GM23338 (cell line): ENCODE measurements at places on chromosomes 6 and 20.

- peak; percentile 70 for DNase-seq
Observed at GRCh38 chr20:33791959-33792597, 19.1 kb upstream of the CHMP4B start.

DNA sequence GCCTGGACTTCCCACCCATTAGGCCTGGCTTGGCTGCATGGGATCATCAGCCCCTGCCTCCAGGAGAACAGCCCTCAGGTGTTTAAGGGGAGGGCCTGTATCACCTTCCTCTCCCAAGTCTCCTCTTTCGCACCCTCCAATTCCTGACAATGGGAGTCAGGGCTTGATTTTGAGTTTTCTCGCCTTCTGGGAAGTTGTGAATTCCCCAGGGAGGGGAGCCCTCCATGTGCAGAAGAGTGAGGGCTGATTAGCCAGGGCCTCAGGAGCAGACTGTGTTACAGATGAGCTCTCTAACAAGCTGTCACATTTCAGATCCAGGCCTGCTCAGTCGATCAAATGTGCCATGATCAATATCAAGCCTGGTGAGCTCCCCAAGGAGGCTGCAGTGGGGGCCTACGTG, 42.4 kb downstream of the CNBD2 start:
- no peak for DNase-seq

- DNase-seq: no peak
Observed at GRCh38 chr20:1381753-1382591, 10.9 kb downstream of the FKBP1A start.

GRCh38 chr6:146595972-146596731, 2.6 kb upstream of the ADGB start:
- DNase-seq: no peak

GRCh38 chr20:42155586-42155985, 537.4 kb upstream of the CHD6 start:
- no peak for DNase-seq
